Suppressor macrophage treated with lipopolysaccharide for 4 hours (primary cell): ENCODE measurements at places on chromosomes 2 and 18.

DNA sequence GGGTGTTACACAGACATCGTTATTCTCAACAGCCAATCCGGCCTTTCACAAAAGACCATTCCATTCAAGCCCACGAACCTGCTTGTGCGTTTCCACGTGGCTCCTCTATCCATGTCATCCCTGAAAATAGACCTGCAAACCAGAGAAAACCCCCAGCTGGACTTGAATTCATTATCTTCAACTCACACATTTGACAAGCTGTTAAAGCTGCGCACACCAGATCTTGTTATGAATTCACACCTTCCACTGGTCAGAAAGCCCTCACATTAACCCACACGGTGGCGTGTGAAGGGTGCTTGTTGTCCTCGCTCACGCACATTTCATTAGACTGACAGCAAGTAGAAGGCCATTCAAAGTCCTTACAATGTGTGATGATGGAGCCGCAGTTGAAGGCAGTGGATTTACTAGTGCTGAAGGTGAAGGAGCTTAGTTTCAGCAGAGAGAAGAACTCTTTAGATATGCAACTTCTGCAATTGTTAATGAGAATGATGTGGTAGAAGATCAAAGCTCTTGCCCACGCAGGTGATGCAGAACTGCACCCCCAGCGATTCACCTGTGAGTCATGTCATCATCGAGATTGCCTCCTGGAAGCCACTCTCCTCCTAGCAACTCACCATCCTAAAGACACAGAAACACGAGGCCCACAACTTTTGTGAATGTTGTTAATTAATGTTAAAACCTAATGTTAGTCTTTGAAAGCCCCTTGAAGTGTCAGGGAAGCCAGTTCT is 224.8 kb upstream of the SOX11 start:
- no peak for DNase-seq

GRCh38 chr2:217415316-217415715 is 555.5 kb upstream of the TNP1 start:
- DNase-seq: peak; percentile 78

- DNase-seq: peak; percentile 59
Observed at GRCh38 chr2:168185583-168186274, 61.7 kb downstream of the STK39 start.

DNA sequence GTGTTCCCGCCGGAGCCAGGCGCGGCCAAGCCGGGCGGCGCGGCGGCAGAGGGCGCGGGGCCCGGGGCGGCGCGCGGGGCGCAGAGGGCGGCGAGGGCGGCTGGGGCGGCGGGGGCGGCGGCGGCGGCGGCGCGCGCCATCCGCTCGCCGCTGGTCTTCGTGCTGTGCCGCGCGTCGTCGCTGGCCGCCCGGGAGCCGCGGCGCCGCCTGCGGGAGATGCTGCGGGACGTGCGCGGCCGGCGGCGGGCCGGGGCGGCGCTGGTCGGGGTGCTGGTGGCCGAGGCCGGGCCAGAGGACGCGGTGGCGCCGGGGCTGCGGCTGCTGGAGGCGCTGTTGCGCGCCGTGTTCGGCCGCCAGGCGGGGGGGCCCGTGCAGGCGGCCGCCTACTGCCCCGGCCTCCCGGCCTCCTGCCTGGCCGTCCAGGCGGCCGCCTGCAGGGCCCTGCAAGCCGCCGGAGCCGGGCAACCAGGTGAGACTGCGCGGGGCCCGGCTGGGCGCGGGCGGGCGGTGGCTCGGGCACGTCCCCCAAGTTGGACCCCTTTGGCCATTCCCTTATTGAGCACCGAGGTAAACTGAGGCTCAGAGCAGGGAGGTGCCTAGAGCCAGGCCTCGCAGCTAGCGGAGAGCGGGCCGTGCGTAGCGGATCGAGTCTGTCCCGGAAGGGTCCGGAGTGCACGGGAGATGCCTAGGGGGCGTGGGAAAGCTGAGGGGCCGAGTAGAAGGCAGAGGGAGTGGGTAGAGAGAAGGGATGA is 584 bp downstream of the C2orf72 start:
- DNase-seq: peak; percentile 31

- peak; percentile 55 for DNase-seq
Observed at GRCh38 chr18:45373286-45373880, 241.9 kb upstream of the SLC14A2 start.

DNA sequence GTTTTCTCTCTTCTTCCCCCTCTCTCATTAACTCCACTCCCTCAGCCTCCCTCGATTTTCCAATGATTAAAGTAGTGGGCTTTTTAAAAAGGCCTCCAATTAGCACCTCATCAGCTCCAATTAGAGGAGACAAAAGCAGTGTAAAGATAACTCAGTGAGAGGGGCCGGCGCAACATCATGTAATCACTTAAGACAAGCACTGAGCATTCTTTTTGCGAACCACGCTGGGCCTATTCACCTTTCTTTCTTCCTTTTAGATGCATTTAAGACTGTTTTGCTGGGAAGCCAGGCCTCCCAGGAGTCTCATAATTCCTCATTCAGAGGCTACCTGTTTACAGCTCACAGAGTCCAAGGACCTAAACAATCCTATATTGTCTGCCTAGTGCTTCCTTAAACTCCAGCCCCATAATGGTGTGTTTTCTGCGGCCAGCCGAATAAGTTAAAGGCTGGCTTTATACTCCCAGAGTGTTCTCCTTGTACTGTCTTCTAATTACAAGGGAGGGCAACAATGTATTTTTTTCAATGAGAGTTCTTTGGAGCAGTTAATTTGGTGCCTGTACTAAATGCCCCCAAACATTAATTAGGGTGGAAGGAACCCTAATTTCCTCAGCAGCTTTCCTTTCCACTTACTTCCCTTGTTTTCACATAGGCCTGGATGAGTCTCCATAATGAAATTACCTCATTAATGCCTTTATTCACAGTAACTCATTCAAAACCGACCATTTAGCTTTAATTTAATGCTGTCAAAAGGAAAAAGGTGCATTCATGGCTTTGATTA is 28.0 kb upstream of the LMAN1 start:
- no peak for DNase-seq
